NCI-H187 treated with DMSO at 0.1 percent for 48 hours (cell line): ENCODE measurements at places on chromosomes 3 and 15.

DNA sequence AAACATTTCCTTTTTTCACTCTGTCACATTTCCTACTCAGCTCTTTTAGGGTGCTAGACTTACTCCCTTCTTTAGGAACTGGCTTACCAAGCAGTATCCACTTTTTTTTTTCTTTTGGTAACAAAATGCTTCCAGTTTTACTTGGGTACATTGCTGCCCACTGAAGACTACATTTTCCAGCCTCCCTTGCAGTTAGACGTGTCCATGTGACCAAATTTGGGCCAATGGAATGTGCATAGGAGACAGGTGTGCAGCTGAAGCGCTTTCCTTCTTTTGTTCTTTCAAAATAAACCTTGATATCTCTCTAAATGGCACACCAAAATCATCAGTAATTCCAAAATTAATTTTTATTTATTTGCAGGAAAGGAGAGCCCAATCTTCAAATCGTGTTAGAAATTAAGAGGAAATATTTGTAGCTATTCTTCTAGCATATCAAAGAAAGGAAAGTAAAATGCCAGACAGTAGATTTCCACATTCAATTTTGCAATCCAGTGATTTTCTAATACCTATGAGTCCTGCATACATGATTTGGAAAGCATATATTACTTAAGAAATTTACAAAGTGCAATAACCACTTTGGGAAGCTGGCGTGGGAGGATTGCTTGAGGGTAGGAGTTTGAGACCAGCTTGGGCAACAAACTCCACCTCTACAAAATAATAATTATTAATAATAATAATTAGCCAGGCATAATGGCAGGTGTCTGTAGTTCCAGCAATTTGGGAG is 422.0 kb upstream of the FRG2C start:
- no peak for DNase-seq

- DNase-seq: no peak
Observed at GRCh38 chr15:48527517-48527916, 118.0 kb downstream of the FBN1 start.

DNA sequence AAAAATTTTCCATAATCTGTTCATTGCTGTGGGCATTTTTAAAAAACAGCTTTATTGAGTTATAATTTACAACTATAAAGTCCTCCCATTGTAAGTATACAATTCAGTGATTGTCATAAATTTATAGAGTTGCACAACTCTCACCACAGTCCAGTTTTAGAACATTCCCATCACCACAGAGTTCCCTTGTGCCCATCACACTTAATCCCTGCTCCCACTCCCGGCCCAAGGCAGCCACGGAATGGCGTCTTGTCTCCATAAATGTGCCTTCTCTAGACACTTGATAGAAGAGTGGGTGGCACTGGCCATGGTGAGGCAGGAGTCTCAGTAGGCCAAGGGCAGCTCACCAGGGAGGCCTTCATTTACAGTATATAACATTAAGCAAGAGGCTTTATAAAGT is 6.3 kb downstream of the TSEN2 start:
- DNase-seq: no peak

DNA sequence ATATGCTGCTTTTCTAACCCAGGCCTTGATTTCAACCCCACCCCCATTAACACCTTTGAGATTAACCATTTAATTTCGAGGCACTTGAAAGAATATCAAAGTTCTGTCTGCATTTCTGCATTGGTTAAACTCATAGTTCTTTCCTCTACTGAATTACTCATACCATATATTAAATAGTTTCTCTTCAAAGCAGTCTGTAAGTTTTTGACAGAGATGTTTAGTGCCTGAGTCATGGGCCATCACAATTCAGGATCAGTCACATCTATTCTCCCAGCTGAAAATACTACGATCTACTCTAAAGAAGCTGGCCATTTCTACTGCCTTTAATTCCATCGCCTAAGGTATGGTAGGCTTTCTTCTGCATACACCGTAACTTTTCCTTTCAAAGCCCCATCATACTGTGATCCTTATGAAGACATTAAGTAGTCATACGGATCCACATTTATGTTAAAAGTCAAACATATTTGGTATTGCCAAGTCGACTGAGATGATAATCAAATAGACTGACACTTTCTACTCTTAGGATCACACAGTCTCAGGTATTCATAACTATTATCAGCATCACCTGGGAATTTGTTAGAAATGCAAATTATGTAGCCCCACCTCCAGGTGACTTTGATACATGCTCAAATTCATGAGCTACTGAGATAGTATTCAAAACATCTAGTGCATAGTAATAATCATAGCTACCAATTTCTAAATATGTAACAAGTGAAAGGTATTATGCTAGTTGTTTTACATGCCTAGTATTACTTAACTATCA is 489.4 kb upstream of the IL12A start:
- DNase-seq: no peak

- DNase-seq: peak; percentile 24
Observed at GRCh38 chr3:157127831-157128767, 31.8 kb downstream of the CCNL1 start.

- DNase-seq: no peak
Observed at GRCh38 chr3:160857476-160858119, 101.6 kb downstream of the PPM1L start.

DNA sequence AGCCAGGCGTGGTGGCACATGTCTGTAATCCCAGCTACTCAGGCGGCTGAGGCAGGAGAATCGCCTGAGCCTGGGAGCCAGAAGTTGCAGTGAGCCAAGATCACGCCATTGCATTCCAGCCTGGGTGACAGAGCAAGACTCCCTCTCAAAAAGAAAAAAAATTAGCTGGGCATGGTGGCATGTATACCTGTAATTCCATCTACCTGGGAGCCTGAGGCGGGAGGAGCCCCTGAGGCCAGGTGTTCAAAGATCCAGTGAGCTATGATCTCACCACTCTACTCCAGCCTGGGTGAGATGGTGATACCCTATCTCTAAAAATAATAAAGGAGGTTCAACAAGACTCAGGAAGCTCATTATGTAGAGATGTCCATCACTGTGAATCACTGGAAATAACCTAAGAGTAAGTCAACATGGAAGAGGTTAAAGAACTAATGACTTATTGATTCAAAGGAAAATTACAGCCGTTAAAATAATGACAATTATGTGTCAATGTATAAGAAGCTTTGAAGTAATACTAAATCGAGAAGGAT is 19.8 kb upstream of the RAB7A start:
- no peak for DNase-seq

DNA sequence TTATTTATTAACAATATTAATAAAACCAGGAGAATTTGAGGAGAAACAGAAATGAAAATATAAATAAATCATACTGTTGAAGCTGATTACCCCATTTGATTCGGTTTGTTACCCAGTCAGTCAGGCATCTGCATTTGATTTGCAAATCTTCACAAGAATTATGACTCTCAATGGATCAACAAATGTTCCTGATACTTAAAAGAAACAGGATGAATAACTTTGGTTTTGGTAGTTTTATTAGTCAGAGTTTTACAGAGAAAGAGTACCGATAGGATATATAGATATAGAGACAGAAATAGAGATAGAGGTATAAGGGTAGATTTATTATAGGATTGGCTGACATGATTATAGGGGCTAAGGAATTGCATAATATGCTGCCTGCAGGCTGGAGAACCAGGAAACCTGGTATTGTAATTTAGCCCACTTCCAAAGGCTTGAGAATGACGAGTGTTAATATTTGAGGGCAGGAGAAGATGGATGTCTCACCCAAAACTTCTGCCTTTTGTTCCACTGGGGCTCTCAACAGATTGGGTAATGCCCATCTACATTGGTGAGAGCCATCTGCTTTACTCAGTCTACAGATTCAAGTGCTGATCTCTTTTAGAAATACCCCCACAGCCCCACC is 241.6 kb upstream of the COL8A1 start:
- DNase-seq: no peak

GRCh38 chr3:119149484-119149883 is 3.5 kb downstream of the TEX55 start:
- DNase-seq: no peak

- no peak for DNase-seq
Observed at GRCh38 chr15:63466378-63467192, 37.8 kb upstream of the USP3 start.

GRCh38 chr15:84766461-84767035 is 18.2 kb downstream of the ZNF592 start:
- no peak for DNase-seq
